Caco-2 (cell line): ENCODE measurements at places on chromosomes 3 and 15.
A peak's percentile ranks its signal among the peaks of the same experiment; 100 is the strongest.

GRCh38 chr3:165254812-165255211 is 58.6 kb upstream of the SLITRK3 start:
- no peak for DNase-seq

DNA sequence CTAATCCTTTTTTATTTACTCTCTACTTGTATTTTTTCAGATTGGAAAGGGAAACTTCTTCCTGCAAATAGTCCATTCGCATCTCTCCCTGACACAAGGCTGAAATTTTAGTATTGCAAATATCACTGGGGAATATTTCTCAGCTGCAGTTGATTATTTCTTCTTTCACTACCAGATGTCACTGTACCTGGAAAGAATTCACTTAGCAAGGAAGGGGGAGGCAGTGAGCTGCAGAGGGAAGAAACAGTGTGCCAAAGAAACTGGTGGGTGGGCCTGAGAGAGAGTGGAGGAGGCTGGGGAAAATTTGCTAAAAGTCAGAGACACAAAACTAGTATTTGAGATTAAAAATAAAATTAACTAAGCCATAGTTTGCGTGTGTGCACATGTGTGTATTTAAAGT is 142.3 kb upstream of the STT3B start:
- DNase-seq, result no peak

DNA sequence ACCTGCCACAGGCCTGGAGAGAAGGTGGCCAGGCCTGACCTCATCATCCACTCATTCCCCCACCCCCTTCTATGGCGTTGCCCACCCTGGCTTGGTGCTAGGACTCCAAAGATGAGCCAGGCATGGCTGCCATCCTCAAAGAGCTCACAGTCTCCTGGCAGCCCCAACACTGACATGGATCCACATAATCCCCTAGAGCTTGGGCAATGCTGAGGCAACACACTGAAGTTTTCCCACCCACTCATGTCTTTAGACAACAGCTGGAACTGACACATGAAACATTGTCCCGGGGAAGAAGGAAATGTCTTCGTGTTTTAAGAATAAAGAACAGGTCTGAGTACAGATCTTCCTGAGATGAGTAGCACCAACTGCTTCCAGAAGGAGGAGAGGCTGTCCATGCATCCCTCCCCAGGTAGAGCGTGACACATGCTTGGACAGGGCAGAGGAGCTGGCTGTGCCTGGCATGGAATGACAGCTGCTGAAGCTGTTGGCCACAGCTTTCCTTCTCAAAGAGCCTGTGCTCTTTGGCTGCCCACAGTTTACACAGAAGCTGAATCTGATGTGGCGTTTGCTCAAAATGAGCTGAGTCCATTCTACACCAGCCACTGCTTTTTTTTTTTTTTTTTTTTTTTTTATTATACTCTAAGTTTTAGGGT is 70.1 kb downstream of the HOMER2 start:
- no peak for DNase-seq

DNA sequence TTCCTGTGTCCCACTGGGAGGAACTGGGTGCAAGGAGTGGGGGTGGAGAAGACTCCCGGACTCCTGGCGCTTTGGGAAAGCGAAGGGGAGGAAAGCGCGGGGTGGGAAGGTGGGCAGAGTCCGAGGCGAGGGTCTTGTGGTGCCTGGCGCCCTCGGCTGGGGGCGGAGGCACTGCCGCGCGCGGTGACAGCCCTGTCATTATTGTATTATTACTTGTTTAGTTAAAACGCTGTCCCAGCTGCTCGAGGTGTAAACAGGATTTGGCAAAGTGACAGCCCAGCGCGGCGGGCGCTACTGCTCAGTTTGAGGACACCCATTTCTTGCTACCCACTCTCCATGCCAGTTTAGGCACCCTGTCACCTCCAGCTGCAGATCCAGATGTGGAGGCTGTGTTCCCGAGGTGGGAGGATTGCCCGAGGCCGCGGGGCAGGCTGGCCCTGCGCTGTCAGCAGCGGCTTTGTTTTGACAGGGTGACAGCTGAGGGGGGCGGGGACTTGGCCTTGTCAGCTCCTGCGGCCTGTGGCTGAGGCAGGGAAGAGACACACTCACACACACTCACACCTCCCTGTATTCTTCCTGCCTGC is 1.0 kb downstream of the KAT2B start:
- DNase-seq, result peak; percentile 69

GRCh38 chr3:13860001-13860400 is 19.9 kb downstream of the WNT7A start:
- DNase-seq, result no peak

DNA sequence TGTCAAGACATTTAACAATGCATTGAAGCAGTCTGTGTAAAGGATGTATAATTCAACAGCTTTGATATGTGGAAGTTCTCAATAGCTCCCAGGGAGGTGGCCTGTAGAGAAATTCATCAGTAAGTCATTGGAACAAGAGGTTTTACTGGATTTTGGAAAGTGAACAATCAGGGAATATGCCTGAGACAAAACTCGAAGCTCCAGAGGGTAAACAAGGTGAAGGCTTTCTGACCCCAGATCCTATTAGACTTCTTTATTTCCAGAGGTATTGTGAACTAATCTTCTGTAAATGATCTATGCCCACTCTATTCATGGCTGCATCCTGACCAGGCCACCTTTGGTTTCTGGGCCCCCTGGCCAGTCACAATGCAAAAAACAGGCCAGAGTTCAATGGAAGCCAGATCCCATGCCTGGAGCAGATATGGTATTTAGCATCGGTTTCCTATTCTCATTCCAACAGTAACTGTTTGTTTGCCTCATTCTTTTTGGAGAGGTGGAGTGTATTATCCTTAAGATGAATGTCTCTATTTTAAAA is 177.3 kb downstream of the SATB1 start:
- DNase-seq, result no peak
